ENCODE measurements at places on chromosomes 7 and 10.
A peak's percentile ranks its signal among the peaks of the same experiment; 100 is the strongest.

DNA sequence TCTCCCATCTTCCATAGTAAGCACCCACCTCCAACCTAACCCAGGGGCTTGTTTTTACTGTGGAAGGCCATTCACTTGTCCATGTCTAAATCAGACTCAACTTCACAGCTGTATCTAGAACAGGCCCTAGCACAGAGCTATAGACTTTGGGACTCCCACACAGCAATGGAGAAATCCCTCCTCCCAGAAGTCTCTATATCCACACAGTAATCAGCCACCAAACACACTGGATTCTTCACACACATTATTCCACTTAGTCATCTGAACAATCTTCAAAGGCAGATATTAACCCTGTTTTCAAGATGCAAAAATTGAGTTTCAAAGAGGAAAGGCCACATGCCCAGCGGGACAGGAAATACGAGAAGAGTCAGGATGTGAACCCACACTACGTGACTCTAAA, 81.8 kb downstream of the MALSU1 start:
- DNase-seq, result no peak

DNA sequence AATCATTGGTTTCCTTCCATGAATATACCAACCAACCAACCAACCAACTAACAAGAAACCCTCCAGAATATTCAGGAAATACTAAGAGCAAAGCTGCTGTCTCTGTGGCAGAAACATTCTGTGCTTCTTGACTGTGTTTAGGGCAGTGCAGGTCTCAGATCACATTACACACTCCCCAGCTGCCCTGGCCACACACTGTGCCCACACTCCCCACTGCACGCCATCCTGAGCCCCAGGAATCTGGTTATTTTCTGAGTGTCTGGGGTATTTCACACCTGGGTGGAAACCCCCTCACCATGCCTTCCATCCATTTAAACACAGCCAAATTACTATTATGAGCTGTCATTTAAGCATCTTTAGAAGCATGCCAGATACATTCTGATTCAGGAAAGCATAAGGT, 183.7 kb upstream of the ANK3 start:
- DNase-seq, result peak; percentile 33

DNA sequence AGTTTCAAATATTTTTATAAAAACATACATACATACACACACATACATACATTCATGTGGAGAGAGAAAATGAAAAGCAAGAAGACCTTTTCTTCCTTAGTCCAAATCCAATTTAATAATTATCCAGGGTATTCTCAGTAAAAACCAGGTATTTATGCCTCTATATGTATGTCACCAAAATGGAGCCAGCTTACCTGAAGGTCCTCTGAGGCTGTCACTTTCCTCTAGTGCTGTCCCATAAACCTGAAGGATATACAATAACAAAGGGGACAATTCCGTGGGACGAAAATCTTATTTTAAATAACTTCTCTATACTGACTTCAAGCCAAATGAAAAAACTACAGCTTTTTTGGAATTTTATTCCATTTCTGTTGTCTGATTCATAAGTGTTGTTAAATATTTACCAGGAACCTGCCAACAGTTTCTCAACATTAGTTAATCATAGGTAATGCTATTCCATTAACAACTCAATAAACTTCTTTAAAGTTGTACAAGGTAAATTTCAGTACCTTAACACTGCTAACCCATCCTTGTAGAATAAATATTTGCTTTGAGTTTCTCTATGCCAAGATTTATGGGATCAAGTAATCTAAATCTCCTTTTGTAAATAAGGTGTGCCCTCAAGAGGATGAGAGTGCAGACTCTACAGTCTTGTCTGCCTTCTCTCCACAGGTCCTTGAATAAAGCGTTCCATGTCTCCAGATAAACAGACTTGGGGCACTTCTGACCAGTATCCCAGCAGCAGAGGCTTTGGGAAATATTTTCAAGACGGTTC, 260.3 kb downstream of the AHR start:
- no peak for DNase-seq

DNA sequence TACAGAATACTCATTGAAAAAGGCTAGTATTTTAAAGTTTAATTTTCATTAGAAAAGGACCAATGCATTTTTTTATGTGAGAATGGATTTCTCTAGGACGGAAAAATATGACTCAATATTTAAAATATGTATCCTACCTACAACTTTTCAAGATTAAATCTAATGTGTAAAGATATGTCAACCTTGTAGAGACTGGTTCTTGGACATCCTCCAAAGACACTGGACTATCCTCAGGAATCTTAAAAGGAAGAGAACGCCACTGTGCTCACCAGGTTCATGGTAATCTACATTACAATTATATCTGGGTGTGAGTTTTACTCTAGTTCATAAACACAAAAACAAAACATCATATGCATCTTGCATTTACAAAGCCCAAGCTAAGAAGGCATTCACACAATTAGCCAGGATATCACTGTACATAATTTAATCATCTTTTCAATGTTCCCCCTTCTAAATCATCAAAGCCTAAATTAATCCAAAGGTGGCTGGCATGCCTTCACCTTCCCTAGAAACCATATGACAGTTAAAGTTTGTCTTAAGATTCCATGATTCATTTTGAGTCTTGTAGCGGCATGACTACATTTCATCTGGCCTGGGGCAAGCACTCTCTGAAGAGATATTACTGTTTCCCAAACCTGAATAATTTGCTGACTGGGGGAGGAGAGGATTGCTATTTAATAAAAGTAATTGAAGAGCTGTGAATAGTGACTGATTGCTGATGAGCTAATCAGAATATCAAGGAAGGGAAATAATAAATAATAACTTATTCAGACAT, 12.0 kb downstream of the SGCE start:
- no peak for DNase-seq

GRCh38 chr7:7178906-7179305, 3.4 kb upstream of the C1GALT1 start:
- DNase-seq, result no peak

GRCh38 chr7:131674131-131674530, 117.7 kb upstream of the PODXL start:
- DNase-seq, result no peak

GRCh38 chr7:23254051-23254681, 7.6 kb downstream of the GPNMB start:
- no peak for DNase-seq

DNA sequence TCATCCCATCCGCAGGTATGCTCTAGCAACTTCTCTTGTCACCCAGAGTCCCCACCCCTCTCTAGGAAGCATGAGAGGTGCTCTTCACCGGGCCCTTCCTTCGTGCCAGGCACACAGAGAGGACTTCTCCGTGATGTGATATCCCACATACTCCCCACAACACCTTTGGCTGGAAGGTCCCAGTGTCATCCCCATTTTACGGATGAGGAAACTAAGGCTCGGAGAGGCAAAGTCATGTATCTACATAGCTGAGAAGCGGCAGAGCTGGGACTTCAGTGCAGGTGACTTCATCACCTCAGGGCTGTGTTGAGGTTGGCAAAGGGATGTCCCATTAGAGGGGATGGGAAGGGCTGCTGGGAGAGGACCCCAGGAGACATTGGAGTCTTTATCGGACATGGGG, 15.4 kb downstream of the TMEM270 start:
- no peak for DNase-seq

- no peak for DNase-seq
These were observed 231.8 kb downstream of the WDR11 start for GRCh38 chr10:121082984-121083383.

DNA sequence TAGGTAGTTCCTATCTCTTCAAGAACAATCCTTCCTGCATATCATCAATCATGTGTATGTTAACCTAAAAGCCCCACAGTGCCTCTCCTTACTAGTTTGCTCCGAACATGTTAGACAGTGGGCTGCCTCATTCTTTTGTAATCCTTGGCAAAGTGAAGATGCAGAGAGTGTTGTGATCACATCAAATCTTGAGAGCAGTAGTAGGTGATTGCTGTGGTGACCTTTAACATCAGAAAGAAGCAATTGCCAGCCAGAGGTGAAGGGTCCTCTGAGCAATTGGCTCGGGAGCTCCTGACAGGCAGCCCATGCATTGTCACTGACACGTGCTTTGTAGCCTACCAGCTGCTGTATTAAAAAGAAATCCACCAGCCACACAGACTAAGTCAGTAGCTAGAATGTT, 19.6 kb upstream of the GSTK1 start:
- no peak for DNase-seq
